NCI-H2081 treated with DMSO at 0.1 percent for 48 hours (cell line): ENCODE measurements at places on chromosomes 11 and 22.
A peak's percentile ranks its signal among the peaks of the same experiment; 100 is the strongest.

DNA sequence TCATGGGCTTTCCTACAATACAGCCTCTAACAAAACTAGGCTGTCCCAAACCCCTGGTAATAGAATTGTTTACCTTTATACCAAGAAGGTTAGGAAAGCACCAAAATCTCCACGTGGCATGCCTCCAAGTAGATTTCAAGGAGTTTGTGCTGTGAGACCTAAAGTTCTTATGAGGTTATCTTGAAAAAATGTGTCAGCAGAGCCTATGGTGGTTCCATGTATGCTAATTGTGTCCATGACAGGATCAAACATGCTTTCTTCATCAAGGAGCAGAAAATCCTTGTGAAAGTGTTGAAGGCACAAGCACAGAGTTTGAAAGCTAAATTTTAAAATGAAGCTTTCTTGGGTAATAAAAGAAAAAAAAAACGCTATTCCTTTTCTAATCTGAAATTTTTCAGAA lies 36.2 kb downstream of the CCDC73 start:
- no peak for DNase-seq

- DNase-seq: no peak
Observed at GRCh38 chr11:76623171-76623883, 47.2 kb downstream of the LRRC32 start.

GRCh38 chr11:709109-709997 lies 3.3 kb downstream of the EPS8L2 start:
- DNase-seq: no peak

DNA sequence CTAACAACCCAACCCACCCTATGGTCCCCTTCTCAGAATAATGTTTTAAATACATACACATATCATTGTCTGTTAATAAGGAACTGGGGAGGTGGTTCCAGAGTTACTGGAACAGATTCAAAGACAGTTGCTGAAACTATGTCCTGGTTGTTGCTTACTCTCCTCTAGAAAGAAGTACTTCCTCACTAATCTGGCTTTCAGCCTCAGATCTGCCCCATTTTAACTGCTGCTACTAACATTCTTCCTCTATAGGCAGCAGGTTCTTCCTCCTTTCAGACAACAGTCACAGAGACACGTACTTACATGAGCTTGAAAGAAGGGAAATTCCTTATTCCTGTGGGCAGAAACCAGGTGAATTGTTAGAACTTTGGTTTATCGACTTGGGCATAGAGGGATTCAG lies 8.1 kb upstream of the NEU3 start:
- no peak for DNase-seq

DNA sequence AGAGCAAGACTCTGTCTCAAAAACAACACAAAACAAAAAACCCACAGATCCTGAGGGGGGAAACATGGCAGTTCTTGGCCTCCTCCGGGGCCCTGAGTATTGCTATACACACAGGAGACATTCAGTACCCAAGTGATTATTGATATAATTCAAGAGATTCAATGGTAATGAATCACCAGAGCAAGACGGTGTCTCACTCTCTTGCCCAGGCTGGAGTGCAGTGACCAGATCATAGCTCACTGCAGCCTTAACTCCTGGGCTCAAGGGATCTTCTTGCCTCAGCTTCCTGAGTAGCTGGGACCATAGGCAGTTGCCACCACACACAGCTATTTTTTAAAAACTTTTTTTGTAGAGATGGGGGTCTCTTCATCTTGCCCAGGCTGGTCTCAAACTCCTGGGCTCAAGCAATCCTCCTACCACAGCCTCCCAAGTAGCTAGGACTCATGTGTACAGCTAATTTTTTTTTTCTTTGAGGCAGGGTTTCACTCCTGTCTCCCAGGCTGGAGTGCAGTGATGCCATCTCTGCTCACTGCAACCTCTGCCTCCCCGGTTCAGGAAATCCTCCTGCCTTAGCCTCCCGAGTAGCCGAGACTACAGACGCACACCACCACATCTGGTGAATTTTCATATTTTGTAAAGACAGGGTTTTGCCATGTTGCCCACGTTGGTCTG lies 21.8 kb upstream of the PIK3C2A start:
- DNase-seq: no peak

- no peak for DNase-seq
Observed at GRCh38 chr22:35479985-35480550, 60.6 kb upstream of the RASD2 start.

DNA sequence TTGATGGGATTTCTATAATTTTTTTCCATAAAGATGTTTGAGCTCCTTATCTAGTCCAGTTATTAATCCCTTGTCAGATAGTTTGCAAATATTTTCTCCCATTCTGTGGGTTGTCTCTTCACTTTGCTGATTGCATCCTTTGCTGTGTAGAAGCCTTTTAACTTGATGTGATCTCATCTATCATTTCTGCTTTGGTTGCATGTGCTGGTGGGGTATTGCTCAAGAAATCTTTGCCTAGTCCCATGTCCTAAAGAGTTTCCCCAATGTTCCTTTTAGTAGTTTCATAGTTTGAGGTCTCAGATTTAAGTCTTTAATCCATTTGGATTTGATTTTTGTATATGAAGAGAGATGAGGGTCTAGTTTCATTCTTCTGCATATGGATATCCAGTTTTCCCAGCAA lies 1.7 kb upstream of the IL2RB start:
- DNase-seq: no peak

GRCh38 chr22:22711532-22711913 lies 67.1 kb downstream of the GGTLC2 start:
- no peak for DNase-seq

DNA sequence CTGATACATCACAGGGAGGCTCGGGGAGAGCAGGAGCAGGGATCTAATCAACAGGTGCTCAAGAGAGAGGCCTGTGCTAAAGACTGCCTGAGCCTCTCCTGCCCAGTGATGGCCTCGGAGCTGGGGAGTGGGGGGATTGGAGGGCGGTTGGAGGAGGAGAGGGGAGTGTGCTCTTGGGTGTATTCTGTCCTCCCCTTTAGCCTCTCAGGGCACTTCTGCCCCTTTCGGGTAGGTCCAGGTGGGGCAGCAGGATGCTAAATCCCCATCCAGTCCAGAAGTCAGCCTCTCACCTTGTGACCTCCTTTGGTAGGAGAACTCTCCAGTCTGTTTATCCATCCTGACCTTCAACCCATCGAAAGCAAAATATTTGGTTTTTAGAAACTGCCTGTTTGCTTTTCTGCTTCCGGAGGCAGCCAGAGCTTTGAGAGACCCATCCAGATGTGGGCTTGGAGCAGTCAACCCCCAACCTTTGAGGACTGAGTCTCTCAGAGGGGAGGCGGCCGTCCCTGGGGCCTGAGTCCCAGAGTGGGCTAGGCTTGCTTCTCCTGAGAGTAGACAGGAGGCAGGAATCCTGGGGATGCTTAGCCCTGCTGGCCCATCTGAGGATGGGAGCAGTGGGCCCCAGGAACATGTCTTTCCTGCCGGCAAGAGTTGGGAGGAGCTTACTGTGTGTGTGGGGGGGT lies 105.2 kb upstream of the SYT13 start:
- DNase-seq: no peak

DNA sequence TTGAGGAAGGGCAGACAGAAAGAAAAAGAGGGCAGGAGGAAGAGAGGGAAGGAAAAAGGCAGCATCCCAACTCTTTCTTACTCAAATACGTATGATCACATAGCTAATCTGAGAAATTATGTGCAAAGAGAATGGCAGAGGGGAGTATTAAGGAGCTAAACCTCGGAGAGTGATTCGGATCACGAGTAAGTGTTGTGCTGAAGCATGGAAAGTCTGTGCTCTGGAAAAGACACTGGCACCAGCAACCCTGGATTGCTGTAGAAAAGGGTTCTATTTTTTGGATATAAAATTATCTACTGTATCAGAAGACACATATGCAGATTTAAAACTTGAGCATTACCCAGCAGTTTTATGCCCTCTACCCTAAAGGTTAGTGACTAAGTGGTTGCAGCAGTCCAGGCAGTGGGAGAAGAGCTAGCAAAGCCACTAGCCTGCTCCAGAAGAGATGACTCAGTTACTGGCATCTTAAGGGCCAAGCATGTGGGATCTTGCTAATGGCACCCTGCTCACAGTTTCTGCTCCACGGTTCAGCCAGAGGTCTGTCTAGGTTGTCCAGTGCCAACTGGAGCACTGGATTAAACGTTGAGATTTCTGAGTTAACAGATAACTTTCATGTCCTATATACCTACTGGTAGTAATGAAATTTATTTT lies 151.7 kb downstream of the SWAP70 start:
- no peak for DNase-seq

GRCh38 chr11:103368145-103368544 lies 258.9 kb downstream of the DYNC2H1 start:
- no peak for DNase-seq

- no peak for DNase-seq
Observed at GRCh38 chr11:77467993-77468392, 5.9 kb downstream of the PAK1 start.

DNA sequence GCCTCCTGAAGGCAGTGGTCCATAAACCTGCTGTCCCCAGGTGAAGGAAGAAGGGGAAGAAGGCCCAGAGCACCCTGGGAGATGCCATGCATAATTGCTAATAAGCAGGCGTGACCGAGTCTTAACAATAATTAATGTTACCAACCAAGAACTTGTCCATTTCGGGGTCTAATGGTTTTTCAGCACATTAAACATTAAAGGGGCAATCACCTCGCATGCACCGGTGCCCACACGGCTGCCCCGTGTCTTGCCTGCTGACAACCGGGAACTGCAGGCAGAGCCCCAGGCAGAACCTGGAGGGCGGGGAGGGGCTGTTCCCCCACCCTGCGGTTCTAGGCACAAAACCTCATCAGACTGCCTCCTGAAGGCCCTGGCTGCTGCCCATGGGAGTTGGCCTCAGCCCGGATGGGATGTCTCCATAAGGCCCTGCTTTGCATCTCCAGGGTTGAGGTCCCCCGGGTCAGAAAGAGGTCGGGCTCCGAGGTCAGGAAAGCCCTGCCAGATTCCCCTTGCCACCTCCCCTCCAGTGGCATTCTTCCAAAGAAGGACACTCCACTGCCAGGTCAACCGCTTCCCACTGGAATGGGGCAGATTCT lies 169.0 kb downstream of the BUD13 start:
- DNase-seq: no peak

DNA sequence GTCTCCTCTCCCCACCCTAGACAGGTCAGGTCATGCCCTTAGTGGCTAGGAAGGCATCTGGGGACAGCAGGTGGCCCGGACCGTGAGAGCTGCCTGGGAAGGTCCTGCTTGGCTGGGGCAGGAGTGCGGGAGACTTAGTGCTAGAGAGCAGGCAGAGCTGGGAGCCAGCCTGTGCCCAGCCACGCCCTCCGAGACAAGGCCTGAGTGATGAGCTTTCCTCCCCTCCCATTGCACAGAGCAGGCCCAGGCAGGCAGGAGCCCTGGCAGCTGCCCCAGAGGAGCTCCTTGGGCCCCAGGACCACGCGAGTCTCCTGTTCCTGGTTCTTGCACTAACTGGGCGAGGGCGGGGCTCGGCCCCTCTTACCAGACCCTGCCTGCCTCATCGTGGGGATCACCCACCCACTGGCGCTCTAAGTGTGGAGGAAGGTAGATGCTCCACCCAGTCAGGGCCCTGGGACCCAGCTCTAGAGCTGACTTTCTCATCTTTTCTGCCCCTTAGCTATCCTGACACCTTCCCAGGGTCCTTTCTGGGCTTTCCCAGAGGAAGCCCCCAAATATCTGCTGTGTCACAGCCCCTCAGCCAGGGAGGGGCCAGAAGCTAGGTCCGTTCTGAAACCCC lies 44.9 kb downstream of the MACROD1 start:
- DNase-seq: no peak

GRCh38 chr11:4636962-4637661 lies at the start of gene OR51D1:
Gene OR51D1, plus strand, starts transcription at chr11:4637477. Its CDS starts 2,314 bp downstream, at chr11:4639791.
- DNase-seq: peak; percentile 50

- DNase-seq: no peak
Observed at GRCh38 chr22:45597460-45598192, 74.0 kb upstream of the ATXN10 start.

GRCh38 chr22:24011735-24012068 lies 598 bp downstream of the CABIN1 start:
- no peak for DNase-seq

- DNase-seq: no peak
Observed at GRCh38 chr11:75342231-75342918, 9.1 kb downstream of the ARRB1 start.

DNA sequence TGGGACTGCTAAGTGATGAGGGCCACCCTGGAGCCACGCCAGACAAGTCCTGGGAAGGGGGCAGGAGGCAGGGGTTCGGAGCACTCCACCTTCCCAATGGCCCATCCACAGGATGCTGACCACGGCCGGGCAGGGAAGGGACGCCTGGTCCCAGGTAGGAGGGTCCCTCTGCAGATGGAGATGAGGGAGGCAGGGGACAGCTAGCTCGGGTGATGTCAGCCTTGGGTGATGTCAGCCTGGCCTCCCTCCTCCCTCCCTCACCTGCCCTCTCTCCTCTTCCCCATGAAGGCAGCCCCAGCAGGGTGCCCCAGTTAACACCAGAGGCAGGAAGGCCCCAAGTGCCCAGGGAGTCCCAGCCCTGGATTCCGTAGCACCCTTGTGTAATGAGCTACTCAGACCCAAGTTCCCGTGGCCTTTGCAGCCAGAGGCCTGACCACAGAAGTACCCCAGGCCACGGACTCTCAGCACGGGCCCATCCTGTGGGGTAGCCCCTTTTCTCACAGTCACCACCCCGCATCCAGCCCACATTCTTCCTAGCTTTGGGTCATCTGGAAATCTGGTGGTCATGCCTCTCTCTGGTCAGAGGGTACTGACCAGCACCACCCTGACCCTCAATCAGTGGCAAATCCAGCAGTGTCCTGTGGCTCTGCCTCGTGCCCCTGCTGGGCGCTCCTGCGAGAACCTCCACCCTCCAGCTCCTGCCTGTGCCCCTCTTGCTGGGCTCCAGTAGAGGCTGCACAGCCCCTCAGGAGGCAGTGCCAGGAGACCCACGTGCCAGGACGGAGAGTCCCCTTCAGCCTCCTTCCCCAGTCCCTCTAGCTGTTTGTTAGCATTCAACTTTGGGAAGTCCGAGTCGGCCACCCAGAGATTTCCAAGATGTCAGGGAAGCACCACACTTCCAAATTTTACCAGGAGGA lies 47.4 kb downstream of the SHANK2 start:
- DNase-seq: no peak

GRCh38 chr11:131867457-131868257 lies 497.2 kb downstream of the NTM start:
- DNase-seq: peak; percentile 33

DNA sequence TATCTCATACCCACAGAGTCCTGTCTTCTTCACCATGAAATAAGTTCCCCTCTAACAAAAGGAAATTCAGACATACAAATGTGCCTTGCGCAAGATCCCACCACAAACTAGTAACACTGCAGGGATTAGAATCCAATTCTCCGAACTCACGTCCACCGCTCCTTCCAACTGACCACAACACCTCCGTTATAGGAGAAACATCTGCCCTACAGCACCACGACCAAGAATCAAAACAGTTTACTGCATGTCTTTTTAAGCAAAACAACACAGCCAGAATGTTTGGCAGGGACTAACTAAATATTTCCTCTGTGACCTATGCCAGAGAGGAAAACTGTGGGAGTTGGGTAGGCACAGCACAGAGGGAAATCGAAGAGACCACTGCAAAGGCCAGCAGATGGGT lies 72.7 kb upstream of the AKIP1 start:
- no peak for DNase-seq
